Kidney epithelial cell (primary cell): ENCODE measurements at places on chromosomes 4 and X. TPM values are rescaled to one million over a fixed set of nuclear protein-coding genes. Genes with fewer than 3 reads are reported as not detected.

- DNase-seq: no peak
Measured at GRCh38 chr4:56972389-56972788, 5.0 kb downstream of the NOA1 start.

TMEM156 gene
- total RNA-seq: 2.0 and 5.2 TPM in 2 replicates

- DNase-seq: no peak
Measured at GRCh38 chrX:143017272-143017671, 8.5 kb upstream of the SPANXN4 start.

- no peak for DNase-seq
Measured at GRCh38 chr4:174259580-174259979, 23.9 kb downstream of the FBXO8 start.

DNA sequence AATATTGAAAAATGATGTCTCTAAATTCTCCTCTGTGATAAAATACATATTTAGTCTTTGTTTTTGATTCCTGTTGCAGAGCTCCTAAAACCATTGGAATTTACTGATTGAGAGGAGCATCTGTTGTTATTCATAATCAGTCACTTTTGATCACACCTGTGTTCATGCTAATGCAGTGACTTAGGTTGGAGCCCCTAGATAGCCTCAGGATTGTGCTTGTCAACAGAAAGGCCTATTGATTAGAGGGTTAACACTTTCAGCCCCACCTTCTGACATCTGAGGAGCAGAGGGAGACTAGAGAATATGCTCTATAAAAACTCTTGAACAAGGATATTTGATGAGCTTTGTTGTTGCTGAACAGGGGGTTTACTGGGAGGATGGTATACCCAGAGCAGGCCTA lies 409.5 kb upstream of the ADGRL3 start:
- no peak for DNase-seq

DNA sequence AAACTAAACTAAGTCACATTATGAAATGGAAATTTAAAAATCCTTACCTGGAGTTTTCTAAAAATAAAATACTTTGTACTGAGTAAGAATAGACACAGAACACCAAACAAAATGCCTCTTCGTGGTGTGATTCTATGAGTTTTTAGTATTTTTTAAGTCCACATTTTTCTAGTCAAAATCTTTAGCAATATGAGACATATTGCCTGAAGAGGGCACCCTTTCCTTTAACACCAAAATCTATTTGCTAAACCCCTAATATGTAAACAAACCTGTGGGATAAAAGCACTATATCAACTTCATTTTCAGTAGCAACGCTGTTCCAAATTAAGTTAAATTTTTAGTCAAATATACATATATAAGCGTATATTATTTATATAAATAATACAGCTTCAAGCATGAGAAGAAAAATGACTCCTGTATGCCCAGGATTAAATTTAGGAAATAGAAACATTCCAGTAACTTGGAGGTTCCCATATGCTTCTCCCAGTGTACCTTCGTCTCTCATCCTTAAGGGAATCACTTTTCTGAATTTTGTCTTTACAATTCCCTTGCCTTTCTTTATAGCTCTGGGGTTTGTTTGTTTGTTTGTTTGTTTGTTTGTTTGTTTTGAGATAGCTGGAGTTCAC lies 23.0 kb upstream of the PGM2 start:
- no peak for DNase-seq

TMPRSS11E gene
- total RNA-seq: not detected in 2 replicates

DNA sequence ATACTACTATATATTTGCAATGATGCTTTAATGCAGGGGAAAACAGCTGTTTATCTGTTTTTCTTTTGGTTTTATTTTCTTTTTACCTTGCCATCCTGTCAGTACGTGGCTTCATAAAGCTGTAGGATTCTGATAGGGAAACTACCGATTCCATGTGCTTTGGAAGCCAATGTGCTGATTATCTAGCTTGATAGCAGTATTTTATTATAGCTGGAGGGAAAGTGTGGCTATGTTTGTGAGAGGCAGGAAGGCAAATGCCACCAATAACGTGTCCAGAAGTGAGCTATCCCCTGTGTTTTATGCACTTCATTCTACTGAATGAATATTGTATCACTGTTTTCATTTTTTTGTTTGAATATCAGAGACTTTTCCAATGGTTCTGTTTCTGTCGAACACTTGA lies 43.7 kb downstream of the IL15 start:
- no peak for DNase-seq

- DNase-seq: no peak
Measured at GRCh38 chrX:43016021-43016420, 238.1 kb upstream of the PPP1R2C start.

DNA sequence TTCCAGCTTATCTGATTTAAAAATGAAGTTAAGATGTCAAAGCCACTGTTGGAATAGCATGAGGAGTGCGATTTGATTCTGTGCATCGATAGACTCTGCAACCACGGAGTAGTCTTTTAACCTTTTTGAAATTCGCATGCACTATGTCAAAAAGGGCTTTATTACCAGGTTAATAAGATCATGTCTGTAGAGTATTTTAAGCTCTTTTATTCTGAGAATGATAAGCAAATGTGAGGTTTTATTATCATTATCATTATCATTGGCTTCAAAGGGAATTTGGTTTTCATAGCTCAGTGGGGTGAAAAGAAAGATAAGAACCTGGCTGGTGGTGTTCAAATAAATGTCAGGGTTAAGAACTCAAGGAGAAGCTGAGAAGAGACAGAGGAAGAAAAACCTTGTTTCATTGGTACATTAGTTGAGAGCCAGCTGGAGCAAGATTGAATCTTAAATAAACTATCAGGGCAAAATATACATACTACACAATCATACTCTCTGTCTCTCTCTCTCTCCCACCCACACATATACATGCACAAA lies 102.6 kb downstream of the MMRN1 start:
- DNase-seq: no peak

- DNase-seq: no peak
Measured at GRCh38 chr4:8191136-8191747, 7.8 kb upstream of the SH3TC1 start.

GRCh38 chr4:110512901-110513300 lies 36.9 kb downstream of the ENPEP start:
- no peak for DNase-seq

PABPC1L2A gene
- total RNA-seq: not detected in 2 replicates

SPANXA1 gene
- 0.41 TPM in 1 of 2 replicates, not detected in the other for total RNA-seq

- no peak for DNase-seq
Measured at GRCh38 chr4:115944146-115944905, 830.9 kb upstream of the NDST4 start.

GRCh38 chrX:107135049-107135964 lies 16.7 kb upstream of the RBM41 start:
- DNase-seq: no peak

DNA sequence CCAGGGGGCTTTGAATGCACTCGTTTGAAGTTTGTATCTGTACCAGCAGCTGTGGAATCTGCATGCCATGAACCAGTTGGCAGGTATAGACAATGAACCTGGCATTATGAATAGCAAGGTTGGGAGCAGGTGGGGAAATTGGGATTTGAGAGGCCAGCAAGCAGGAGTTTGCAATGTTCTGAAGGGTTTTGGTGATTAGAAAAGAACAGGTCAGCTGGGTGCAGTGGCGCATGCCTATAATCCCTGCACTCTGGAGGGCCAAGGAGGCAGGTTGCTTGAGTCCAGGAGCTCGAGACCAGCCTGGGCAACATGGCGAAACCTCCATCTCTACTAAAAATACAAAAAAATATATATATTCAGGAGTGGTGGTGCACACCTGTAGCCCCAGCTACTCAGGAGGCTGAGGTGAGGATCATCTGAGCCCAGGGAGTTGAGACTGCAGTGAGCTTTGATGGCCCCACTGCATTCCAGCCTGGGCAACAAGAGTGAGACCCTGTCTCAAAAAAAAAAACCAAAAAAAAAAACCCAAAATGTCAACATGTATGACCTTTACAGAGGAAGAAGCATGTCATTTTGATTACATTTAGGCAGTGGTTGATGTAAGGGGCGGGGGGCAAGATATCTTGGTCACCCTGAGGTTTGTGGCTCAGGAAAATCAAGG lies 63.9 kb downstream of the TSC22D3 start:
- DNase-seq: no peak

- no peak for DNase-seq
Measured at GRCh38 chrX:79065696-79066095, 78.8 kb upstream of the GPR174 start.

TBL1X gene
- 22.9 and 25.9 TPM in 2 replicates for total RNA-seq

DNA sequence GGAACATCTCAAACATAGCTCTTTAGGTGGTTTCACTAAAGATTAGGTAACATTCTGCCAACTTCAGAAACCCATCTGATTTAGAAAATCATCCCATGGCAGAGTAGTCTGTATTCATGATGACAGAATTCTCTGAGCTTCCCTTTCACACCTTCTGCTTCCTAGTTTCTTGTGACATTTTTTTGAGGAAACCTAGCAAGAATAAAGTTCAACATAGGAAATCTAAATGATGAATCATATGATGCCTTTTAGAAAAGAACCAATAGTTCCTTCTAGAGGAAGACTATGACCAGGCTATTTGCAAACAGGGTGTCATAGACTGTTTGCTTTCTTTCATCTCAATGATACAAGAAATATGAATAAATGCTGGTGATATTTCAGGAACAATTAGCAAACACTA lies 49.8 kb upstream of the CAMK2D start:
- no peak for DNase-seq

PNMA3 gene
- total RNA-seq: 1.5 and 1.7 TPM in 2 replicates

DNA sequence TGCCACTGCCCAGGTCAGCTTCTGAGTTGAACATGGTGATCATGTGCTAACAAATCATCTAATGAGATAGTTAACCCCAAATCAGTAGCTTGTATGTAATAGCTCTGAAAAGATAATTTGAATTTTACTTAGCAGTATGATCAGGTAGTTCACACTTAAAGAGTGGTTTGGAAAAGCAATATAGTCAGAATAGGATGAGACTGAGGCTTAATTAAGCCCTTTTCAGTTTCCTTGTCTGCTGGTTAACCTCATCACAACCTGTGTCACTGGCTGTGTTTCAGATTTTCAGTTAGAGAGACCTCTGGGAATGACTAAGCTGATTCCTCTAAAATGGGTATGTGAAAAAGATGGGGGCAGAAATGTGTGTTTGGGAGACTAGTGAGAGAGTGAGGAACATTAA lies 38.1 kb downstream of the GPR174 start:
- no peak for DNase-seq

MAMLD1 gene
- 2.1 and 3.0 TPM in 2 replicates for total RNA-seq

TEX13B gene
- not detected in 2 replicates for total RNA-seq

RPGR gene
- total RNA-seq: 4.6 and 5.5 TPM in 2 replicates

ODAPH gene
- 0.41 and 0.63 TPM in 2 replicates for total RNA-seq

ALPK1 gene
- 12.5 and 19.7 TPM in 2 replicates for total RNA-seq

- peak; percentile 10 for DNase-seq
Measured at GRCh38 chr4:26936284-26937065, 75.8 kb downstream of the STIM2 start.

- no peak for DNase-seq
Measured at GRCh38 chr4:92091335-92091734, 212.4 kb upstream of the GRID2 start.

NCAPG gene
- total RNA-seq: 2.7 and 6.2 TPM in 2 replicates

- no peak for DNase-seq
Measured at GRCh38 chrX:57906790-57907189, 3.5 kb downstream of the ZXDA start.

DNA sequence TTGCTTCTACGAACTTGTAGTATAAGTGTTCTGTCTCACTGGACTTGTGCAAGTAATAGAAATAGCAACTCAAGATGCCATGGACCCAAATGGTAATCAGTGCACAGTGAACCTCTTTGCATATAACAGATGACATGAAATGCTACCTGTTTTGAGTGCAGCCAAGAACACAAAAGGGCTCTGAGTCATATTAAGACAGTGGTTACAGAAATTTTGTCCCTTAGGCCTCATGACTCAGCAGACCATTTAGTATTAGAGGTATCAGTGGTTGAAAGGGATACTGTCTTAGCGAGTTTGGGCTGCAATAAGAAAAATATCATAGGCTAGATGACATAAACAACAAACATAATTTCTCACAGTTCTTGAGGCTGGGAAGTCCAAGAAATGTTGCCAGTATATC lies 502.9 kb upstream of the PCDH10 start:
- no peak for DNase-seq

DNA sequence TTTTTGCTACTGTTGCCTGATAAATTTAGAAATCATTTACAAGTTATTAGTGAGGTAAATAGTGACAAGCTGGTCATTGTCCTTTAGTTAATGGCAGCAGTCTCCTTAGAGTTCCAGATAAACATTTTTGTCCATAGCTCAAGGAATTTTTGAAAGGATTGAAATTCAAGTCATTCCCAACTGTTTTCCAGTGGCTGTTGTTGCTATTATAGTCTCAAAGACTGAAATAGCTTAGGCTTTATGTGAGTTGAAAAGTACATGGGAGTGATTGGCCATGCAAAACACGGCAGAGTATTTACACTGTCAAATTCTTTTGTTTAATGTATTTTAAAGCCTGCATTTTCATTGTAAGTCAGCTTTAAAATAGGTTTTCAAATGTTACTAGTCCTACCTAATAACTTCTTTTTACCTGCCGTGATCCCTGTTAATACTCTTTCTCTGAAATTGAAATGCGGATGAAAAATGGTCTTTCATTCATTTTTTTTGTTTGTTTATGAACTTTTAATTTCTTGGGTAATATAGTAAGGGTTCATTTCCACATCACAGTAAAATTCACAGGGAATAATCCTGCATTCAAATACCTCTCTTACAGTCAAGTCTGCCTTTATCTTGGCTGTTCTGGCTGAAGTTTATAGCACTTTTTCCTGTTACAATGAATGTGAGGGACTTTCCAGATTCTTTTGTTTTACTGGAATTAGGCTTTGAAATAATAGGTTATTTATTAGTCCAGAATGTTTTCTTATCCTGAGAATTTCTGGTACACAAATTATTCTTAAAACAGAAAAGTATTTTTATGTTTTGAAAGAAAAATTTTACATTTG lies 85.1 kb downstream of the PDLIM5 start:
- no peak for DNase-seq

DNA sequence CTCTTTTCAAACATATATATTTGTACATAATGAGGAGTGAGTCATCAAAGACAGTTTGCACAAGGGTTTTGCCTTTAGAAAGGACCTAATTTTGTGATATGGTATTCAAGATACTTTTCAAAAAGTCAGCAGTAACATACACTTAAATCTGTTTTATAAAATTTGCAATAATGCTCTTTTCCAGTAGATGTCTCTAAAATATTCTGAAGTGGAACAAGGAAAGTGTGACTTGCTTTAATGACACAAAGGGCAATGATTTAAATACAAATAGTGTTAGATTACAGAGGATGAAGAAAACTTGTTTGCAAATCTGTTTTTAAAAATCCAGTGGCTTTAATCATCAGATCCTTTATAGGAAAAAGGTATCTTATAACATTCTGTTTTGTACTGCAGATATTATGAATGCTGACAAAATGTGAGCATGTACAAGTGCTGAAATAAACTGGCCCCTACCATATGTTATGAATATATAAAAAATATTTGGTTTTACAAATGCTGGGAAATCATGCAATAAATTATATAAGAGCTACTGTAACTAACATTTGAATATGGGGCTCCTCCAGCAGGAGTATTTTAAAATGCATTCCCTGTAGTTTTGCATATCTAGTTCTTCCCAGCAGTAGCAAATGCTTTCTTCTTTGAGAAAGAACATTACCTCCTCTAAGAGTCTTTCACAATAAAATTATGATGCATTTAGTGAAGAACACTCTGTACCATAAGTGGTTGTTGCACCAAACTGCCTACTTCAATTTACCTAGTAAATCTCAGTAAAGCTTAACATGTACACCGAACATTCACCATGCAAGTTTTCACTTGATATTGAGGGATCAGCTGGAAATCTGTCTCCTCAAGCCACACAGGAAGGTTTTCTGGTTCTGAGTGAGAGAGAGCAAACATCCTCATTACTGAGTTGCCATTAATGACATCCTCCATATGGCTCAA lies 20.2 kb downstream of the MMRN1 start:
- DNase-seq: no peak

F8 gene
- total RNA-seq: 3.1 and 3.3 TPM in 2 replicates
